ENCODE measurements at places on chromosomes 5 and 9. TPM values are rescaled to one million over a fixed set of nuclear protein-coding genes. Genes with fewer than 3 reads are reported as not detected.

The PHF24 gene
- not detected for total RNA-seq

DNA sequence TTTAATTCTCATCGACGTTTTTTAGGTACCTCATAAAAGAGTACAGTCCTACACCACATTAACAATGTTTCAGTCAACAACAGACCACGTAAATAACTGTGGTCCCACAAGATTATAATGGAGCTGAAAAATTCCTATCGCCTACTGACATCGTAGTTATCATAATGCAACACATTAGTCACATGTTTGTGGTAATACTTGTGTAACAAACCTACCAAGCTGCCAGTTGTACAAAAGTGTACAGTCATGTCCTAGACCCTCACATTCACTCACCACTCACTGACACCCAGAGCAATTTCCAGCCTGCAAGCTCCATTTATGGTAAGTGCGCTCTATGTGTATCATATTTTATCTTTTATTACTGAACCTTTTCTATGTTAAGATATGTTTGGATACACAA lies 16.8 kb downstream of the GNAQ start:
- H3K4me3 ChIP-seq = no peak overlapping the region
- H3K27me3 ChIP-seq = no peaks in the 10 kb centered on the region
- peaks cover 12% of the 10 kb centered on the region for H3K36me3 ChIP-seq
- no peak for DNase-seq
- H3K27ac ChIP-seq = no peak overlapping the region
- peaks cover 50% of the 10 kb centered on the region for H3K4me1 ChIP-seq

DNA sequence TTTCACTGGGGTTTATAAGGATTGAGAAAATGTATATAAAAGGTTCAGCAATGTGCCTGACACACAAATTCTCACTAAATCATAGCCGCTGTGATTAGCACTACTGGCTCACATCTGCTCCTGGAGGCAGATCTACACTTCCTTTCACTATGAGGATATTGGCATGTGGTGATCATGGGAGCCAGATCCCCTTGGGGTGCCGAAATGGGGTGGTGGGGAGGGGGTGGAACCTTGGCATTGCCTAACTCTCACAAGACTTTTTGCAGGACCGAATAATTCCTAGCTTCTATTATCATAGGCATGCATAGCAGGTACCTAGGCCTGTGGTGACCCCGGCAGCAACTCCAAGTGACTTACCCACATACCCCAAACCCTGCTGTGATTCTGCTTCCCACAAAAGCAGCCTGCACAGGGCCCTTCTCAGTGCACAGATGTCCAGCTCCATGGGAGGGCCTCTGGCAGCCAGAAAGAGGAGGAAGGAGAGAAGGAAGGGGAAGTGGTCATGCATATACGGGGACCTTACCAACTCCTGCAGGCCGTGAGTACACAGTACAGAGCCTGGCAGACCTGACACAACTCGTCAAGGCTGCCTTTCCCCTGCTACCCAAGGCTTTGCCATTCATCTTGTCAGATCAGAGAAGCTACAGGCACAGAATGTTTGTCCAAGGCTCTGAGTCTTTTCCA lies 61.3 kb upstream of the IQGAP2 start:
- no peaks in the 10 kb centered on the region for H3K27me3 ChIP-seq
- H3K27ac ChIP-seq = no peak overlapping the region
- DNase-seq = no peak
- no peak overlapping the region for H3K4me3 ChIP-seq
- peaks cover 13% of the 10 kb centered on the region for H3K4me1 ChIP-seq

The ARSI gene
- not detected for total RNA-seq

The SPATA31D4 gene
- total RNA-seq = not detected

- no peak for DNase-seq
- H3K4me3 ChIP-seq = no peak overlapping the region
- no peaks in the 10 kb centered on the region for H3K4me1 ChIP-seq
- no peaks in the 10 kb centered on the region for H3K27me3 ChIP-seq
Observed at GRCh38 chr9:106785200-106785599, 77.8 kb upstream of the ZNF462 start.

GRCh38 chr5:111198281-111198966 lies 25.8 kb upstream of the CAMK4 start:
- no peak for DNase-seq
- peaks cover 2% of the 10 kb centered on the region for H3K27me3 ChIP-seq
- peaks cover 14% of the 10 kb centered on the region for H3K4me1 ChIP-seq
- no peaks in the 10 kb centered on the region for H3K36me3 ChIP-seq
- H3K27ac ChIP-seq = no peak overlapping the region

DNA sequence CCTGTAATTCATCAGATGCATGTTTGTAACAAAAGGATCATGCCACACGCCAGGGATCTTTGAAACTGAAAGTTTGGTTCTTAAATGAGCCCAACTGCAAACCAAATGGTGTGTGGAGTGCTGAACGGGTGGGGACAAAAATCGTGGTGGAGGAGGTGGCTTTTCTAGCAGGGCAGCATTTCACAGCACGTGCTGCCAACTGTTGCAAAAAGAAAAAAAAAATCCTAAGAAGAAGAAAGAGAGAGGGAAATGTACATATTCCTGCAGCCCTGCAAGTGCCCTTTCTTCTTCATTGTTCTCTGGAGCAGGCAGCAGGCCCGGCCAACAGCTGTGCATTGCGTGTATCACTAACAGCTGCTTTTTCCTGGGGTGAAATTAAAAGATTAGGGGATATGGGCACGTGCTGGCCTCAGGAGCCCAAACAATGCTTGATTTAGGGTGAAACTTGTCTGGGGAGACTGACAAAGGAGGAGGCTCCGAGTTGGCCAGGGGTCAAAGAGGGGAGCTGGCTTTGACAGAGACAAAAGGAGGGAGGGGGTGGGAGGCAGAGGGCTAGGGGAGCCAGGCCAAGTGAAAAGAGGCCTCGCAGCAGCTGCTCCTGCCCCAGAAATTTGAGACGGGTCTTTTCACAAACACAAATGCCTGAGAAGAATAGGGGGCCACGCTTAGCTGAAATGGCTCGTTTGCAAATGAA lies 73.0 kb downstream of the GADD45G start:
- no peak overlapping the region for H3K4me3 ChIP-seq
- no peaks in the 10 kb centered on the region for H3K36me3 ChIP-seq
- no peak overlapping the region for H3K27ac ChIP-seq
- H3K27me3 ChIP-seq = no peaks in the 10 kb centered on the region
- no peaks in the 10 kb centered on the region for H3K4me1 ChIP-seq
- DNase-seq = no peak

DNA sequence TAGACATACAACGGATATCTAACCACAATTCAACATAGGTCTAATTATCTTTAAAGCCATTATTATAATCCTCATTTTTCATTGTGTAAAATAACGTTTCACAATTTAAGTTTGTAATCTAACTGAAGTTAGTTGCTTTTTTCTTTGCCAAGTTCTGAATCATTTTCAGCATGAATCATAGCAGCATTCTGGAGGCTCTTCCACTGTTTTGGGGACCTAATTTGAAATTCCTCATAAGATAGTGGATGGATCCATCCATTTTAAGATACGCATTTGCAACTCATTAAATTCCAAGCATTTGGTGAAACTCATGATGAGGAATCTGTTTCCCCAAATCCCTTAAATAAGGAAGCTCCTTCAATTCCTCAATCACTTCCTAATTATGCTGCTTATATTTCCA lies 447.1 kb upstream of the CDH10 start:
- DNase-seq = no peak
- H3K27ac ChIP-seq = no peak overlapping the region
- no peaks in the 10 kb centered on the region for H3K4me1 ChIP-seq

DNA sequence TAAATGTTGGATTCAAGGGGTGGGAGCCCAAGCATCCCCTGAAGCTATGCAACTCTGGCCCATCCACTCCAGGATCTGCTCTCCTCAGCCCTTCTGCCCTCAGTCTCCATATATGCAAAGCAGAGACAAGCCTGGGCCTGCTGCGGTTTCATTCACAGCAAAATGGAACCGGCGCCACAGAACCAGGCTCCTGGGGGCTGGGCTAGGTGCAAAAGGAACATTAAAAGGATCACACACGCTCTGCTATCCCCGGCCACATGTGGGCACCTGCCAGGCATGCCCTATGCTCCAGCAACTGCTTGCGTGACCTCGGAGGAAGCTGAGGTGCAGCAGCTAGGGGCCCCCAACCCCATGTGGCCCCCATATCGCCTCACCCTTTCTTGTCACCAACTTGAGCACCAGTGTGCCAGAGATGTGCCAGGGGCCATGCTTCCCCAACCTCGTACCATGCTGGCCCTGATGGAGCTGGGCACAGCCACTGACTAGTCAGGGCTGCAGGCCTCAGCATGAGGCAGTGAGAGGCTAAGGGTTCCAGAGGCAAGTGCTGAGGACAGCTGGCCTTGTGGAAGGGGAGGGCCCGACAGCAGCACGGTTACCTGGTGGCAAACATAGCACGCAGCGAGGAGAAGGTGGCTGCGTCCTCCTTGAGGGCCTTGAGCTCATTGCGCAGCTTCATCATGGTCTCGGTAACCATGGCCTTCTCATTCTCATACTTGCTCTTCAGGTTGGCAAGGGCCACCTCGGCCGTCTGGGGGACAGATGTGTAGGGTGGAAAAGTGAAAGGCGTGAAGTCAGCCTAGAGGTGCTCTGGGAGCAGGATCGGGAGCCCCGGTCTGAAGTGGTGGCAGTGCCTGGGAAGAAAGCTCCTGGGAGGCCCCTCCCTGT lies 47.2 kb downstream of the BICD2 start:
- no peak overlapping the region for H3K4me3 ChIP-seq
- peaks cover 30% of the 10 kb centered on the region for H3K36me3 ChIP-seq
- H3K27me3 ChIP-seq = no peaks in the 10 kb centered on the region
- DNase-seq = no peak
- H3K4me1 ChIP-seq = peaks cover 6% of the 10 kb centered on the region

DNA sequence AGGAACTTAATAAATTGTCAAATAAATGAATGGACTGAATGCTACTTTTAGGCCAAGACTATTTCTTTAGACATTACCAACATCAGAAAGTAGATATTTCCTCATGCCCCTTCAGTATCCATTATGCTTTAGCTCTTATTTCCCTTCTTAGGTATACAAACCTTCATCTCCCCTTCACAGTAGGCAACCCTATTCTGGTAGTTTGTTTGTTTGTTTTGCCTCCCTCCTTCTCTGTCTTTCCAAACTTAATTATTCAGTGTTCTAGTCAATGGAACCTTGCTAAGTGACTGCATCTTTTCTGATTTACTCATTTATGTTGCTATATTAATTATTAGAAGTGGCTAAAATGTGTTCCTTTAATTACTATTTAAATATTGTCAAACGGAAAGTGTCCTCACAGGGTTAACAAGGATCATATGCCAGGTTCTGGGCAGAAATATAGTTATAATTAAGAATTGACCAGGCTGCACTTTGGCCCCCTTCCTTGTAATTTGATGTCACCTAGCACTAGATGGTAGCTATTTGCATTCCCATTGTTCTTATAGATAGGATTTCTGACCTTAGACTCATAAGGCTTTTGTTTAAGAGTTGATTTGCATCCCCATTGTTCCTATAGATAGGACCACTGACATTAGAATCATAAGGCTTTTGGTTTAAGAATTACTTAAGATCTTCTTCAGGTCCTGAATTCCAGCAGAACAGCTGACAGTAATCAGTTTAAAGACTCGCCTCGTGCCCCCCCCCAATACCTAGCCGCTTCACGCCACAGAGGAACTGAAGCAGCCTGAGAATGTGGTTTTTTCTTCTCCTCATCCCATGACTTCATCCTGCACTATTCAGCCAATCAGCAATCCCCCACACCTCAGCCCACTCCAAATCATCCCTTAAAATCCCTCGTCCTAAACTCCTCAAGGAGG lies 84.4 kb upstream of the NUDT12 start:
- no peak overlapping the region for H3K27ac ChIP-seq
- DNase-seq = no peak
- H3K36me3 ChIP-seq = no peaks in the 10 kb centered on the region
- H3K4me1 ChIP-seq = no peaks in the 10 kb centered on the region

DNA sequence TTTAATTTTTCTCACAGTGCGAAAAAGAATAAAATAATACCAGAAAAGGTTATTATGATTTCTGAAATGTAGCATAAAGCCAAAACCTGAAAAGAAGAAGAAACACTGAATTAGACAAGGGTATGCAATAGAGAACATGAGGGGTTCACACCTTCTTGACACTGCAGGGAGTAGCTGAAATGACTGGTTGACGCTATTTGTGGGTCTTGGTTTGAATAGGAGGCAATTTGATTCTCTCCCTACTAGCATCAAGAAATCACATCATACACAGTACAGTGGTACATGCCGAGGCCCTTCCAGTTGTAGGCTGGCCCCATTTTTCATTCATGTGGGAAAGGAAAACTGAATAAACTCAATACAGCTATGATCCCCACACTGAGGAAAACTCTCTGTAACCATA lies 68.6 kb downstream of the NR3C1 start:
- DNase-seq = no peak
- no peaks in the 10 kb centered on the region for H3K27me3 ChIP-seq
- H3K36me3 ChIP-seq = peaks cover 17% of the 10 kb centered on the region
- peaks cover 37% of the 10 kb centered on the region for H3K4me1 ChIP-seq

The FOXD4L6 gene
- not detected for total RNA-seq

GRCh38 chr5:95773335-95774059 lies 42.4 kb downstream of the RHOBTB3 start:
- H3K4me3 ChIP-seq = no peak overlapping the region
- H3K27ac ChIP-seq = no peak overlapping the region
- no peaks in the 10 kb centered on the region for H3K36me3 ChIP-seq
- DNase-seq = no peak
- no peaks in the 10 kb centered on the region for H3K4me1 ChIP-seq

- H3K4me3 ChIP-seq = no peak overlapping the region
- H3K36me3 ChIP-seq = no peaks in the 10 kb centered on the region
- H3K27ac ChIP-seq = no peak overlapping the region
- no peak for DNase-seq
Observed at GRCh38 chr5:180084638-180085561, 13.3 kb upstream of the RNF130 start.

GRCh38 chr9:77829420-77829819 lies 181.3 kb upstream of the GNA14 start:
- H3K4me1 ChIP-seq = peaks cover 22% of the 10 kb centered on the region
- H3K27me3 ChIP-seq = no peaks in the 10 kb centered on the region
- no peak overlapping the region for H3K27ac ChIP-seq
- H3K36me3 ChIP-seq = no peaks in the 10 kb centered on the region

DNA sequence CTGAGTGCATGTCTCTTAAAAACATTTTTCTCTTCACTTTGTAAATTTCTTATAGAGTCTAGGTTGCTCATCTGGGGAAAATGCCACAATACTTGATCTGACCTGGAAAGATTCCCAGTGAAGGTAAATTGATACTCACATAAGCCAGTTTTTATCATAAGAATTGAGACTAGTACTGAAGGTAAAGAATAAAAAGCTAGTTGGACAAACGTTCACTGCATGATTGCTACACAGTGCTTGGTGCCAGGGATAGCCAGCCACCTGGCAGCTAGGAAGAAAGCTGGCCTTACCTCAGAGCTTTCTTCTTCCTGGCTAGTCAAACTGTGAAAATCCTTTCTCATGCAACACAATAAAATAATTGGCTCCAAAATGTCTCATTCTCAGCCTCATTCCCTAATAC lies 77.1 kb downstream of the MUSK start:
- H3K36me3 ChIP-seq = no peaks in the 10 kb centered on the region
- DNase-seq = no peak
- no peaks in the 10 kb centered on the region for H3K4me1 ChIP-seq
- no peak overlapping the region for H3K27ac ChIP-seq

- DNase-seq = no peak
- H3K4me1 ChIP-seq = peaks cover 4% of the 10 kb centered on the region
- no peak overlapping the region for H3K4me3 ChIP-seq
- no peak overlapping the region for H3K27ac ChIP-seq
- H3K27me3 ChIP-seq = no peaks in the 10 kb centered on the region
- H3K36me3 ChIP-seq = no peaks in the 10 kb centered on the region
Observed at GRCh38 chr5:50853151-50853550, 186.7 kb downstream of the PARP8 start.

- H3K4me3 ChIP-seq = no peak overlapping the region
Observed at GRCh38 chr5:86918246-86918645, 300.5 kb downstream of the COX7C start.

The C7 gene
- total RNA-seq = not detected

The PCA3 gene
- total RNA-seq = not detected
